SHP77 treated with DMSO at 0.1 percent for 48 hours (cell line): ENCODE measurements at places on chromosomes 13 and 19.

- peak; percentile 65 for DNase-seq
These were observed 6.7 kb downstream of the GRIN2D start for GRCh38 chr19:48400018-48400742.

DNA sequence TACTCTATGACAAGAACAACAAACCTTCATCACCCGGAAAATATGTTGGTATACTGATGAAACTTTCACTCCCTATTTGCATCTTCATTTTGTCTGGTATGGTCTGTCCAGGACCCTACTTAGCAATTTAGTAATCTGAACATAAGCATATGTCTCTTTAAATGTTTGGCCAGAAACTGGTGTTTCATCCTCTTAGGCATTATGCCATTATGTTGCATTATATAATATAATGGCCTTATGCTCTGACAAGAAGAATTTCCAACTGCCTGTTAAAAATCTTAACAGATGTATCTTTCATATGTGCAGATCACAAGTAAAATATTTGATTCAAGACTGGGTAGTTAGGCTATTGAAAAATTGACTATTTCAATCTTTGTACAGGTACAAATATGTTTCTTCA lies 610.6 kb upstream of the PRR20A start:
- no peak for DNase-seq

- DNase-seq = no peak
These were observed 292.7 kb downstream of the SUCLA2 start for GRCh38 chr13:47708386-47708785.

DNA sequence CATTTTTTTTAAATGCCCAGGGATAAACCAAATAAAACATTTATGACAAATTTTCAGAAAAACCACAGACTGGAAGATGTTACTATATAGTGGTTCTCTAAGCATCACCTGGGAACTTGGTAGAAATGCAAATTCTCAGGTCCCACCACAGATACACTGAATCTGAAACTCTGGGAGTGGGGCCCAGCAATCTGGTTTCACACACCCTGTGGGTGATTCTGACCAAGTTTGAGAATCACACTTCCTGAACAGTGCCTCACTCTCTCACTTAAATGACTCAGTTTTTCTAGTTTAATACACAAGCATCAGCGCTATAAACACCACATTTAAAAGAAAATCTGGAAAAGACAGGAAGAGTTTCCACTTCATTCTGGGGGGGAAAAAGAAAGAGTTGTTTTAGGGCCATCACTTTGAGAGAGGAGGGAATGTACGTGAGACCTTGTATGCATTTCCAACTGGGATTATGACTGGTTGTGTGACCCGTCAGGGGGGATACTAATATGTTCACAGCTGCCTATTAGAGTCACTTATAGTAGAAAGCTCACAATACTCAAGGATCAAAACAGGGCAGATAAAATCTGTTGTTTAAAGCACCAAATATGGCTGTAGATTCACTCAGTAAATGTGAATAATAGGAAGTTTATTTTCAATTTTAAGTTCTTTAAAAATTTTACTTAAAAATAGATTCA lies 567.7 kb downstream of the GPC6 start:
- DNase-seq = no peak

DNA sequence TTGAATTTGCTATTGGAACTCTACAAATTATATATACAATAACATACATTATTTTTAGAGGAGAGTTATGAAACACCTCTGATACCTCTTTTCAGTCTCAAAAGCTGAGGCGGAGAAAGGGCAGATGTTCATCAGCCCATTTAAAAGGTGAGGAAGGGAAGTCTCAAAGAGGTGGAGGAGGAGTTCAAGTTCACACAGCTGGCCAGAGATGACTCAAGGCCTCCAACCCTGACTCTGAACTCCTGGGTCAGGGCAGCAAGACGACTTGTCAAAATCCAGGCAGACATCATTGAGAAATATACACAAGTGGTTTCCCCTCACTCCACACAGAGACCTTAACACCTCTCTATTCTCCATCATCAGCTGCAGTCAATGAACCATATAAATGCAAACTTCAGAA lies 2.1 kb downstream of the SIAH3 start:
- DNase-seq = no peak

DNA sequence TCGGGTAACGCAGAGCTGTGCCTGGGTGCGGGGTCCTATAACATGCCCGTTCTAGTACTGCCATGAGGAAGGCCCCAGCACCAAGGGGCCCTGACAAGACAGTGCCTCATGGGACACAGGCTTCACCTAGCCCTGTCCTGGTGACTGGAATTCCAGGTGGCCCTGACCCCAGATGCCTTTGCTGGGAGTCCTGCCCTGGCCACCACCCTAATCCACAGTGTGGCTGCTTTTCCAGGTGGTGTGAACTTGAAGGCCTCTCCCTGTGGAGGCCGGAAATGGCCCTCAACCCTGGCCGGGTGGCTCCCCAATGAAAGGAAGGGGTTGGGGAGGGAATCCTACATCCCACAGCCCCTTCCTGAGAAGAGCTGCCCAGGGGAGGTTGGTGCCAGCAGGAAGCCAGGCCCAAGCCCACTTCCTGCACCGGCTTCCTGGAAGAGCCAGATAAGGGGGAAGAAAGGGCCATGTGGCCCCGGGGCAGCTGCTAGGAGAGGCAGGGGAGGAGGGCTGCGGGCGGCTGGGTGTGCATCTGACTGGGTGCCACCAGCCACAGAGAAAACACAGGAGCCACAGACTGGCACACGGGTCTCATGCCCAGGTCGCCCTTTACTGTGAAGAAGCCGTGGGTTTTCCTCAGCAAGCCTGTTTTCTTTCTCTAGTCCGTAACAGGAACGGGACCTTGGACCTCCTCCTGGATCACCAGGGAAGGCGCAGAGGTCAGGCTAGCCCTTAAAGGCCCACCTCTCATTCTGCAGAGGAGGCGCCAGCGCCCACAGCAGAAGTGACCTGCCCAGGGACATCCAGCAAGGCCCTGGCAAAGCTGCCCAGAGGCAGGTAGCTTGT lies 4.7 kb downstream of the LSM4 start:
- DNase-seq = no peak

GRCh38 chr13:23778002-23778652 lies 111.1 kb downstream of the MIPEP start:
- DNase-seq = no peak

DNA sequence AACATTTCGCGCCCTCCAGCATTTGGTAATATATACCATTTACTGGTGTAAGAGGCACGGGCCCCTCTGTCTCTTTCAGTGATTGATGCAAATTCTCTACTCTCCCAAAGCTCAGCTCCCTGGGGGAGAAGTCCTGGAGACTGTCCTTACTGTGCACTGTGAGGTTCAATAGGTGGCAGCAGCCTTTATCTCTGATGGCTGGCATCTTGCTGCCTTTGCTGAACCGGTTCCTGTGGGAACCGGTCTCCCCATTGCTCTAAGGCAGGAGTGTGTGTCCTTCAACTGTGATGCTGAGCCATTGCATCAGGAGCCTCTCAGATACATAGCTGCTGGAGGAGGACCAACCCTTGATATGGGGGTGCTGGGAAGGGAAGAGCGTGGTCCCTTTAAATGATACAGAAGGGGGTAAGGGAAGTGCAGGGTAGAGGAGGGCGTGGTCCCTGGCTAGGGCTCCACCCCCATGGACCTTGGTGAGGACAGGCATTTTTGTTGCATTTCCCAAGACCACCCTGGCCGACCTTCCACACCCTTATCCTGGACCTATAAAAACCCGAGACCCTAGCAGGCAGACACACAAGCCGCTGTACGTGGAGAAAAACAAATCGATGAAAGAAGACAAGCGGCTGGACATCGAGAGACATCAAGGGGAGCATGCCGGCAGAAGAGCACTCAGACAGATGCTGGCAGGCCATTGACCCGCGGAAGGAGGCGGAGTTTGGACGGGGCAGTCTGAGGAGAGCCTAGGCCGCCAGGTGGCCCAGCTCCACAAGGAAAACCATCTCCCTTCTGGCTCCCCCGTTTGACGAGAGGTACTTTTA lies 41.1 kb upstream of the GTF3A start:
- DNase-seq = peak; percentile 88

DNA sequence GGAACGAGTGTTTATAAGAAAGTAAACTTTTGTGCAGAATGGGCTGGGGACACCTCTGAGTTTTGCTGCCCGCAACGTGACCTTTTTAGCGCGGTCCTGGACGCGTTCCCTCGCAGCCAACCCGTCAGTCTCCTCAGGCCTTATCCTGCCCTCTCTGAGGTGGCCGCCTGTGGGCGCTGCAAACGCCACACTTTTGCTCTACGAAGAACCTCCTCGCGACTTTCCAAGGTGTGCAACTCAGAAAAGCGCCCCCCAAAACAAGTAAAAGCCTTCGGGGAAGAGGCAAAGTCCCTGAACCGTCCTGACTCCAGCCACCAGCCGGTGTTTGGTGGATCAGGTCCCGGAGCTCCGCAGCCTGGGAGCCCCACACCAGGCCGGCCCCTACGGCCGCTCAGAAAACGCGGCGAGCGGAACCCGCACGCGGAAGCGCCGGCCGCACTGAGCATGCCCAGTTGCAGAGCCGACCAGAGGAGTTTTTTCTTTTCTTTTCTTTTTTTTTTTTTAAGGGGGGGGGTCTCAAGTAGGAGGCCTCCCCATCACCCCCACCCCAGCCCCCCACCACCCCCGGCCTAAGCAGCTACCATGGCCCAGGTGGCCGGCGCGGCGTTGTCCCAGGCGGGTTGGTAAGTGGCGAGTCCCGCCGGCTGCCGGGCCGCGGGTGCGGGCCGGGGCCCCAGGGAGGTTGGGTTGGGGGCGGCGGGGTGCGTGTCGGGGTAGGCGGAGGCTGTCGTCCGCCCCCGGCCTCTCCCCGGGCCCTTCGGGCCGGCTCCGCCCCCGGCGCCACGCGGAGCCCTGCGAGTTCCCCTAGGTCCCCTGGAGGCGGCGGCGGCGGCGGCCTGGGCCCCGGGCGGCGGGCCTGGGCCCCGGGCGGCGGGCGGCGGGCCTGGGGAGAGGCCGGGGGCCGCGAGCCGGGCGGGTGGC lies at the start of gene TDRD3:
TSS of gene TDRD3 (plus strand) at position 438 of the 921 bp plus-strand sequence. CDS start at position 583, 145 bp downstream.
- peak; percentile 66 for DNase-seq

DNA sequence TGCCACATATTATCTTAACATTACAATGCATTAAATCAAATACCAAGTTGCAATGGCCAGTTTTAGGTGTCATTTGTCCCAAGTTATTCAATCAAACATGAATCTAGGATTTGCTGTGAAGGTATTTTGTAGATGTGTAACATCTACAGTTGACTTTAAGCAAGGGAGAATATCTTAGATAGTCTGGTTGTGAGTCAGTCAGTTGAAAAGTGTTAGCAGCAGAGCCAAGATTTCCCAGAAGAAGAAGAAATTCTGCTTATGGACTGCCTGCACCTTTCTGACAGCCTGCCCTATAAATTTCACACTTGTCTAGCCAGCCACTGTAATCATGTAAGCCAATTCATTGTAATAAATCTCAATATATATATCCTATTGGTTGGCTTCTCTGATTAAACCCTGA lies 41.3 kb upstream of the INTS6 start:
- DNase-seq = no peak

- DNase-seq = no peak
These were observed 248.0 kb downstream of the KCTD12 start for GRCh38 chr13:76638181-76638580.

GRCh38 chr13:20446405-20446804 lies 79.3 kb downstream of the CRYL1 start:
- DNase-seq = no peak

- DNase-seq = no peak
These were observed 140.0 kb downstream of the FGF14 start for GRCh38 chr13:102261809-102262208.
